ENCODE measurements at places on chromosomes 13 and 19. TPM values are rescaled to one million over a fixed set of nuclear protein-coding genes. Genes with fewer than 3 reads are reported as not detected.

Gene TINCR
- polyA plus RNA-seq = not detected

Gene BORCS8
- 21.6 TPM for polyA plus RNA-seq

Gene DGKH
- 0.03 TPM for polyA plus RNA-seq

Gene SOX21
- polyA plus RNA-seq = not detected

Gene ZBTB45
- 7.6 TPM for polyA plus RNA-seq
